Amygdala (tissue), 56 donors: ENCODE measurements at places on chromosomes 6 and 20.

DNA sequence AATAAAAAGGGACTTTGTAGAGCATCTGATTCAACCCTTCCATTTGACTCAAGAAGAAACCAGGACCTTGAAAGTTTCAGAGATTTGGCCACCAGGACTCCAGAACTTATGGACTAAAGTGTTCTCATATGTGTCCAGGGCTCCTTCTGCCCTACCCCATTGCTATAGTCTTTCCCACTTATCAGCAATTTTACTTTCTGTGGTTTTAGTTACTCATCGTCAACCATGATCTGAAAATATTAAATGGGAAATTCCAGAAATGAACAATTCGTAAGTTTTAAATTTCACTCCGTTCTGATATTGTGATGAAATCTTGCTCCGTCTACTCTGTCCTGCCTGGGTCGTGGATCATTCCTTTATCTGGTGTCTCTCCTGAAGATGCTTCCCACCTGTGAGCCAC is 259.8 kb downstream of the PHACTR1 start:
- no peak for DNase-seq

DNA sequence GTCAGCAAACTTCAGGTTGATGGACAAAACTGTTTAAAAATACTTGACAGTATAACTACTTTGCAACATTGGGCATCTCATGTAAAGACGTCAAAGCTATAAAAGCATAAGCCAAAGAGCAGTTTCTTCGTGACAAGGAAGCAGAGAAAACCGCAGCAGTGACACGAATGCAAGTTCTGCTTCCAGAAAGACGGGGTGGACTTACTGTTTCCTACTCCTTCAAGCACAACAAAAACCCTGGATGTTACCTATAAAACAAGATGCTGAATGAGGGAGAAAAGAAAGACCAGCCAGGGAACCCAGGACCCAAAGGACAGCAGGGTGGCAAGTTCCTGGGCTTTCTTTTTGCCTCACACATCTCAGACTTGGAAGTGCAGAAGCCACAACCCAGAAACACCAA is 98.0 kb downstream of the DLL1 start:
- DNase-seq = no peak

DNA sequence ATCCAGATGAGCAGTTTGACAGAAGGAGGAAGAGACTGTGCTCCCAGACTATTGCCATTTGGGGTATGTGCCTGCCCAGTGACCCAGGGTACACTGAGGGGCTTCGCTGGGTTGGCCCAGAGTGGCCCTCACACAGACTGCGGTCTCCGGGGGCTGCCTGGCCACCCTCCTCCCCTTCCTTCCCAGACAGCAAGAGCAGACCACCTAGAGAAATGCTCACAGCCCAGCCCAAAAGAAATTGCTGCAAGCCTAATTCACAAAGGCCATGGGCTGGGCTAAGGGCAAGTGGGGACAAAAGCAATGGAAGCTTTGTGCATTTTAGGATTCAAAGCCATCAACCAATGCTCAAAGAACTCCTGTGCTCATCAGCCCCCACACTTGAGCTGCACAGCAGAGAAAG is 277.6 kb downstream of the CDC5L start:
- DNase-seq = no peak

DNA sequence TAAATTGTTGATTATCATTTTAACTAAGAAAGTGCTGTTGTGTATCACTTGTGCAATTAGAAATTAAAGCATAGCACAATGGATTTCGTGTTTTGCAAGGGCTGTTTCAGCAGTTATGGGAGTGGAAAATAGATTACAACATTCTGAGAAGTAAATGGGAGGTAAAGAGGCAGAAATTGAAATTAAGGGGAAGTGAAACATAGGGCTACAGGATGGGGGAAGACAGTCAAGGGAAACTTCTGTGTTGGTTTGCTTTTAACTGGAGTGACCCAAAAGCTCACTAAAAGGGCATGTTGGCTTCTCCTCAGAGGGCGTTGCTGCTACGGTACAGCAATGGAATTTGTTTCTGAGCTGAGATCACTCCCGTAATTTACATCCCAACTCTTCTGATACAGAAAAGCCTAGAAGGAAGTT is 147.5 kb downstream of the BCAS1 start:
- DNase-seq = no peak

DNA sequence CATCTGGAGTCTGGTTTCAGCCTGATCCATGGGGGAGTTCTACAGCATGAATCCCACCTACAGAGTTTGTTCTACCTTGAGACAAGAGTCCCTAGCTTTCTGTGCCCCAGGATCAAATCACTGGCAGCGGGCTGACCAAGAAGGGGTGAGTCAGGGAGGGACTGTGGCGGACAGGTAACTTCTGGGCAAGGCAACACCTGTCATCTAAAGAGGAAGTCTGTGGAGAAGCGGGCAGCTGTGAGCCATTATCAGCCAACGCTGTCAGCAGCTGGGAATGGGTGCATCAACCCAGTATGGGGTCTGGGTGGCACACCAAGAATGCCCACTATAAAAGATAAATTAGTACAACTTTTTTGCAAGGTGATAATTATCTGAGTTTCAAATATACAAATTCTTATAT is 45.9 kb downstream of the UBE3D start:
- no peak for DNase-seq

DNA sequence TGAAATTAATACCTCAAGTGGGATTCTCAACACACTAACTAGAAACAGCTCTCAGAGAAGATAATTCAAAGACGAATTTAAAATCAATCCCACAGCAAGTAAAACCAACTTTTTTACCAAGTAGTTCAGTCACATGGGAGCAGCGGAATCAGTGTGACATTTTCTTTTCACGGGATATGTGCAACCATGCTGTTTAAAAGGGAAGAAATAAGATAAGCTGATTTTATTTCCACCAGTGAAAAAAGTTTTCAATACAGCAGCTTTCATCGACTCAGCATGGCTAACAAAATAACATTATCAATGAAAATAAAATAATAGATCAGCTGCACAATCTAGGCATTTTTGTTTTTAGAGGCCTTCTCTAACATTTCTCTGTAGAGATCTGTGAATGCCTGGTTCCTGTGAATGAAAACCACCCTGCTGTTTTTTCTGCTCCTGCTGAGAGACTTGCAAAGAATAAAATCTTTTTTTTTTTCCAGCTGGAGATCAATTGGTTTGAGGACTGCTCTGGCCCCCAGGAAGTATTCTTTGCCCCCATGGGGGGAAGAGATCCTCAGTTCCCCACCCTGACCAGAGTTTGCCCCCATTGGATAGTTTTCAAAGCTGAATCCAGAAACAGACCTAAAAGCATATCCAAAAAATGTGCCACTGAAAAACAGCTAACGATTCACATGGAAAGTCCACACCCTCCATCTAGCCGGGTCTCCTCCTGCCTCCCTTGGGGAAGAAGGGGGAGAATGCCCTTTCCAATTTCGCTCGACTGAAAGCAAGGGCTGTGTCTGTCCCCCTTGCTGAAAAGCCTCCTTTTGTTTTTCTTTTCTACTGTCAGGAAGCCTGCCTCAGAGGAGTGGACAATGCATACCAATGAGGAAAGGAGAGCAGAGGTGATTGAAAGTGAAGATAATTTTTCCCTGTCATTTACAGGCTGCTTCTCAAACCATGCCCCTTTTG is 317.6 kb downstream of the PRKN start:
- DNase-seq = no peak

- DNase-seq = no peak
These were observed 65.9 kb downstream of the CRYBG1 start for GRCh38 chr6:106426250-106426970.

DNA sequence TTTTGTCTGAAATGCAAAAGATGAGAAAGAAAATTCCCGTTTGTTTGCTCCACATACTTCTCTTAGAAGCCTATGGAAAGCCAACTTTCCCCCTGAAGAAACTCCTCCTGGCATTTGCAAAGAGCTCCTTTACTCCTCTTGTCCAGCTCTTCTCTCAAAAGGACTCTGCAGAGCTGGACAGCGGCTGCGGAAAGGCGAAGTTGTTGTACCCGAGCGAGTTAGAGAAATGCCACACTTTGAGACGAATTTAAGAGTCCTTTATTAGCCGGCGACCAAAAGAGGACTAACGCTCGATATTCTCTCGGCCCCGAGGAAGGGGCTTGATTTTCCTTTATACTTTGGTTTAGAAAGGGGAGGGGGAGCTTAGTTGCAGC is 157.8 kb downstream of the TRIM27 start:
- DNase-seq = no peak

- no peak for DNase-seq
These were observed 30.9 kb upstream of the TGM6 start for GRCh38 chr20:2349801-2350200.

GRCh38 chr20:48301189-48301588 is 515.9 kb upstream of the SULF2 start:
- no peak for DNase-seq

- no peak for DNase-seq
These were observed 7.3 kb downstream of the TFB1M start for GRCh38 chr6:155306958-155307357.

- DNase-seq = no peak
These were observed 47.4 kb upstream of the RNGTT start for GRCh38 chr6:89010825-89011224.

DNA sequence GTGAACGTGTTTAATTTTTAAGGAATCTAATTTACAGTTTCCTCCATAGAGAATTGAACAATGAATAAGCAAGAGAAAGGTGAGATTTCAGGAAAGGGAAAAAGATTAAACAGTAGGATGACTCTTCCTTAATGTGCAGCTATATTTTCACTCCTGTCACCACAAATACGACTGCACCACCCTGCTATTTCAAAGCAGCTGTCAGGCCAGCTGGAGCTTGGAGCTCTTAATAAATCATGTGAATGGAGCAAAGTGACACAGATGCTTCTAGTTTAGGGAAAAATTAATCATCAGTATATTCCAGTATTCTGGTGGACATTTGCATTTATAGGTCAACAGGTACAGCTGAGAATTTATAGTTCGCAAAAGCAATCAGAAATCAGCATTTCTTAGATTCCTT is 56.5 kb upstream of the PKIB start:
- no peak for DNase-seq

DNA sequence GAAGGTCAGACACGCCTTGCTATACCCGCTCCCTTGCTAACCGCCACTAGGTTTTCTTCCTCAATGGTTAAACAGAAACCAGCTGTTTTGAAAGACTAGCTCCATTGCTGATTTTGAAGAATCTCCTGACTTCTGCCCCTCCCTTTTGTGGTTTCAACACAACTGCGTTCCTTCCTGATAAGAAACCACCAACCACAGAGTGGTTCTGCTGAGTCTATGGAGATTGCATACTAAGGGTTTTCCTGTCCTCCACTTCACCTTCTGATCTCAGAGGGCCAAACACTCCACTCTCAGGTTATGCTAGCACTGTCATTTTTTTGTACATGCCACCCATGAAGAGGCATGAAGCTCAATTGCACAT is 207.9 kb downstream of the MYLK4 start:
- DNase-seq = no peak

GRCh38 chr6:160766989-160767646 is 65.1 kb downstream of the PLG start:
- DNase-seq = peak; percentile 25

- DNase-seq = no peak
These were observed 99.7 kb downstream of the JPH2 start for GRCh38 chr20:44087051-44087856.

- no peak for DNase-seq
These were observed 23.9 kb downstream of the KDM1B start for GRCh38 chr6:18178960-18179615.

DNA sequence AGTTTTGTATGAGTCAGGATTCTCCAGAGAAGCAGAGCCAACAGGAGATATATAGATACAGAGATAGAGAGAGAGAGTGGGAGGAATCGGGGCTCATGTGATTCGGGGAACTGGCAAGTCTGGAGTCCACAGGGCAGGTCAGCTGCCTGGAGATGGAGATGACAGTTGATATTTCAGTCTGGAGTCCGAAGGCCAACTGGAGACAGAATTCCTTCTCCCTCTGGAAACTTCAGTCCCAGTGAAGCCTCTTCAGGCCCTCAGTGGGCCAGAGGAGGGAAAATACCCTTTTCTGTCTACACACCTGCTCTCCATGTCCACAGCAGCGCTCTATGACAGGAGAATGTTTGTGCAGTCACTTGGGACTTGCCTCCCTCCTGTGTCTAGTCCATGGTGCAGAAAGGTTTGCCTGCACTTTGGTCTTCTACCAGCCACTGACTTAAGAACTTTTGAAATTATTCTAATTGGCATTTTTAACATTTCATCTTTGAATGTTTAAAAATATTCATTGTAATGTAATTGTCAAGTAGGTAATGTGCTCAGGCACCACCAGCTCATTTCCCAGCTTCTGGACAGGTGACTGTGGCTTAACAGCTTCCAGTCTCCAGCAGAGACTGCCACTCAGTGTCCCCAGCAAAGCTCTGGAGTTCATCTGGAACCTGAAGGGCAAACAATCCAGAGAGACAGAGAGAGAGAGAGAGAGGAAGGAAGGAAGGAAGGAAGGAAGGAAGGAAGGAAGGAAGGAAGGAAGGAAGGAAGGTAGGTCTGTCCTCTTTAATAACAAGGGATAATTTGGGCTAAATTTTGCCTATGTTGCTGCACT is 43.8 kb upstream of the AFDN start:
- no peak for DNase-seq

- no peak for DNase-seq
These were observed 28.3 kb downstream of the SERPINB6 start for GRCh38 chr6:2942914-2943563.

GRCh38 chr6:33112148-33112547 is 36.4 kb downstream of the HLA-DPB1 start:
- no peak for DNase-seq

GRCh38 chr6:34272013-34272926 is 23.5 kb upstream of the SMIM29 start:
- DNase-seq = no peak

- no peak for DNase-seq
These were observed 125.9 kb downstream of the TAF4 start for GRCh38 chr20:61939691-61940360.

DNA sequence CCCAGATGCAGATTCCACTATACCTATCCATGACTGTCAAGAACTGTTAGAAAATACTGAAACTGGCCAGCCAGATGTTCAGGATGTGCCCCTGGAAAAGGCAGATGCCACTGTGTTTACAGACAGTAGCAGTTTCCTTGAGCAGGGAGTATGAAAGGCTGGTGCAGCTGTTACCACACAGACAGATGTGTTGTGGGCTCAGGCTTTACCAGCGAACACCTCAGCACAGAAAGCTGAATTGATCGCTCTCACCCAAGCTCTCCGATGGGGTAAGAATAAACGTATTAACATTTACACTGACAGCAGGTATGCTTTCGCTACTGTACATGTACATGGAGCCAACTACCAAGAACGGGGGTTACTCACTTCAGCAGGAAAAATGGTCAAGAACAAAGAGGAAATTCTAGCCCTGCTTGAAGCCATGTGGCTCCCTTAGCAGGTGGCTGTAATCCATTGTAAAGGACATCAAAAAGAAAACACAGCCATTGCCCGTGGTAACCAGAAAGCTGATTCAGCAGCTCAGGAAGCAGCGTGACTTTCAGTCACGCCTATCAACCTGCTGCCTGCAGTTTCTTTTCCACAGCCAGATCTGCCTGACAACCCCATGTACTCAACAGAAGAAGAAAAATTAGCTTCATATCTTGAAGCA is 459.7 kb upstream of the HTR1E start:
- DNase-seq = no peak
